Dorsolateral prefrontal cortex (tissue), 122 donors: ENCODE measurements at places on chromosomes 7 and 10. TPM values are rescaled to one million over a fixed set of nuclear protein-coding genes. Genes with fewer than 3 reads are reported as not detected.
A peak's percentile ranks its signal among the peaks of the same experiment; 100 is the strongest.

- DNase-seq = no peak
Measured at GRCh38 chr10:97713339-97713825, at the start of gene MARVELD1. Gene MARVELD1, plus strand, starts transcription at chr10:97713730. Its CDS starts 147 bp downstream, at chr10:97713877.

GRCh38 chr10:74596713-74597112 is 229.7 kb upstream of the KAT6B start:
- DNase-seq = no peak

- peak; percentile 87 for DNase-seq
Measured at GRCh38 chr7:191981-192649, at the start of gene FAM20C. Gene FAM20C, plus strand, starts transcription at chr7:192571. Its CDS starts 629 bp downstream, at chr7:193200.

- DNase-seq = no peak
Measured at GRCh38 chr10:62112300-62112699, 156.3 kb downstream of the RTKN2 start.

DNA sequence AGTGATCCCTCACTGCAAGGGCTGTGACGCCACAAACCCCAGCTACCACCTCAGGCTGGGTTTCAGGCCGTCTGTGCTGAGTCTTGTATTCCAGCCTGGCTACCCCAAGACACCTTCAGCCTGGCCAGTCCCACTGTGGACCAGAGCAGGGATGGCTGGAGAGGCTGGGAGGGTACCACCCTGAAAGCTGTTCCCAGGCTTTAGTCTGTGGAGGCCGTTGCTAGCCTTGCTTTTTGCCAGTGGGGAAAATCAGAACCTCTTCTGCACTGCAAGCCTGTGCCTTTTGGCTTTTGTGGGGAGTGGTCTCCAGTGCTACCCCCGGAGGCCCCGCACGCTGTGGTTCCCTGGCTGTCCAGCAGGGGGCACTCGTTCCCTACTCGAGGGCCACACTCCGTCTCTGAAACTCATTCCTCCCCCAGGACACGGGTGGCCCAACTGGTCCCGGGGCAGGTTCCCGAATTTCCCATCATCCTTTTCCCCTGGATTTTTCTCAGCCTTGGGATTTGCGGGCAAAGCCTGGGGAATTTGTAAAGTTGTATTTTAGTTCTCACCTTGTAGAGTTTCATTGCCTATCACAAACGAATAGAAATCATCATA is 128.4 kb upstream of the BTBD16 start:
- no peak for DNase-seq

GRCh38 chr7:157793087-157793353 is 456.2 kb downstream of the DNAJB6 start:
- no peak for DNase-seq

DNA sequence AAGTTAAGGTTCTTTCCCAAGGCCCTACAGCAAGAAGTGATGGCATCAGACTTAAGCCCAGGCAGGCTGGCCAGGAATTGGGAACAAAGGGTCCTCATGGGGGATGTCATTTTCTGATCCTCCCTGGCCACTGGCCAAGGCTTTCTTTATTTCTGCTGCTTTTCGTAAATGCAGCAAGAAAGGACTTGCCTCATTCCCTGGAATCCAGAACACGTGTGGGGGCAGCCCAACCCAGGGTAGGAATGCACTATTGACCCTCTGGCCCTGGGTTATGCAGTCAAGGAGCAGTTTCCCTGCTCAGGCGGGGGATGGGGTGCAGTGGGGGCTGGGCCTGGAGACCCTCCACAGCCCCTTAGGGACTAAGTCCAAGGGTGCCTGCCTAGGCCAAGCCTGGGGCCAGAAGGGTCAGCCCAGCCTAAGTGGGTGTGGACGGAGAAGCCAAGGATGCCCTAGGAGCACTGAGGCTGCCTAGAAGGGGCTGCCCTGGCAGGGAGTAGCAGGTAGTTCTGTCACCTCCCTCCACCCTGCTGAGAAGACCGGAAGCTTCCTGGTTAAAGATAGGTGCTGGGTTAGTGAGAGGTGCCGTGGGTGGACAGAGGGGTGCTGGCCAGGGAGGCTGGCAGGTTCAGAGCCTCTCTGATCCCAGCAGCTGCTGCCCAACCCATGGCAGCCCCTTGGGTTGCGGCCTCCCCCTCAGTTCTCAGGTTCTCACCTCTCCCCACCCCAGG is 179.2 kb downstream of the SH3PXD2A start:
- DNase-seq = no peak

CRHR2 gene
- total RNA-seq = 2.9 TPM

TEX47 gene
- total RNA-seq = not detected

PLXDC2 gene
- total RNA-seq = 37.1 TPM

ASB15 gene
- not detected for total RNA-seq

VIPR2 gene
- 6.4 TPM for total RNA-seq

DNA sequence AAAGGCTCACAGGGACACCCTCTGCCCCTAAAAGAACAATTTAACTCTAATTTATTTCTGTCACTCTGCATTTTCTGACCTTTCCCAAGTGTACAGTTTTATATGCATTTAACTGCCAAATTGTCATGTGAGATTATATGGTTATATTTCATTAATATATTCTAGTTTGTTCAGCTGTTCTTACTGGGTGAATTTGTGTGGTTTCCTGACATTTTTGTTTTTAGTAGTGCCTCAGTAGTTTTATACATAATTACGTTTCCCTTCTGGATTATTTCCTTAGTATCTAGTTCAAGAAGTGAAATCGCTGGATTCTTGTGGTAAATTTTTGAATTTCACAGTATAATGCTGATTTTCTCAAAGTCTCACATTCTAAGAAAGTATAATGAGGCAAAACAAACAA is 41.3 kb downstream of the EGFR start:
- no peak for DNase-seq

VGF gene
- total RNA-seq = 127 TPM
